CD4-positive, alpha-beta T cell treated with Interleukin-21 for 1 hour (primary cell): ENCODE measurements at places on chromosomes 4 and X.

GRCh38 chr4:2069986-2070385 lies 10.9 kb downstream of the NAT8L start:
- DNase-seq: no peak

DNA sequence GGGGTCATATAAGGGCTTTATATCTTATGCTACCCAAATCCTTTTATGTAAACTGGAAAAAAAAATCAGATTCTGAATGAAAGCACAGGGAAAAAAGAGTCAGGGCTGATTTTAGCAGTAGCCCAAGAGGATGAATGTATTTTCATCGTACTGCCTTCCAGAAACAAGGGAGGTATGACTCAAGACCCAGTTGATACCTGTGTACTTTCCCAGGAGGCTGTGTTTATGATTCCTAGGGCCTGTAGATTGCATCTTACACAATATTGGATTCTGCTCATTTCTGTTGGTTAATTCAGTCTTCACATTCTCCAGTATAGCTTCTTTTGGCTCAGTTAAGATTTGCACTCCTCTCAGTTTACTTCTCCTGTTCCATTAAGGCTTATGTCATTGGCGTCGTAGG lies 127.9 kb upstream of the LIMCH1 start:
- DNase-seq: no peak

DNA sequence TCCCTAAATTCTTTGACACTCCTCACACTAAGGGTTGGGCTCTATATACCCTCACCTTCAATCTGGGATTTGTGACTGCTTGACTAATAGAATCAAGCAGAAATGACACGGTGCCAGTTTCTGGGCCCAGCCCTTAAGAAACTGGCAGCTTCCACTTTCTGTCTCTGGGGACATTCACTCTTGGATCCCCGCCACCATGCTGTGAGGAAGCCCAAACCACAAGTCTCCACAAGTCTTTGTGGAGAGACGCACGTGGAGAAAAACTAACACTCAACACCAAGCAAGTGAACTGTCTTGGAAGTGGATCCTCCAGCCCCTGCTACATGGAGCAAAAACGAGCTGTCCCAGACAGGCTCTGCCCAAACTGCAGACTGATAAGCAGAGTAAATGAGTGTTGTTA lies 1.1 kb upstream of the EDNRA start:
- DNase-seq: no peak

DNA sequence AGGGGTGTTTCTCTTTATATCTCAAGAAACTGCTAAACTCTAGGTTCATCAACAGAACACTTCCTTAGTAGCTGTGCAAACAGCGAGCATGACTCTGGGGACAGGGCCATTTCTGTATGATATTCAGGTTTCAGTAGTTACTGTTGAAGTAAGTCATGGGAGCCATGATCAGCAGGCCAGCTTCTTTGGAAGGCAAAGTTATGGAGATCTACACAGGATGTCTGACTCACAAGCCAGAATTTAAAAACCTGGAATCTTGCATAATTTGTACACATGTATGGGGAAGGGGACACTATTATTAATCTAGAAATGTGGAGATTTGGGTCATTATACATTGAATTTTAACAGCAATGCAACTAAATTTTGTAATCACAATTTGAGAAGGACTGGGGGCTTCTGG lies 187.8 kb upstream of the NR3C2 start:
- DNase-seq: no peak

DNA sequence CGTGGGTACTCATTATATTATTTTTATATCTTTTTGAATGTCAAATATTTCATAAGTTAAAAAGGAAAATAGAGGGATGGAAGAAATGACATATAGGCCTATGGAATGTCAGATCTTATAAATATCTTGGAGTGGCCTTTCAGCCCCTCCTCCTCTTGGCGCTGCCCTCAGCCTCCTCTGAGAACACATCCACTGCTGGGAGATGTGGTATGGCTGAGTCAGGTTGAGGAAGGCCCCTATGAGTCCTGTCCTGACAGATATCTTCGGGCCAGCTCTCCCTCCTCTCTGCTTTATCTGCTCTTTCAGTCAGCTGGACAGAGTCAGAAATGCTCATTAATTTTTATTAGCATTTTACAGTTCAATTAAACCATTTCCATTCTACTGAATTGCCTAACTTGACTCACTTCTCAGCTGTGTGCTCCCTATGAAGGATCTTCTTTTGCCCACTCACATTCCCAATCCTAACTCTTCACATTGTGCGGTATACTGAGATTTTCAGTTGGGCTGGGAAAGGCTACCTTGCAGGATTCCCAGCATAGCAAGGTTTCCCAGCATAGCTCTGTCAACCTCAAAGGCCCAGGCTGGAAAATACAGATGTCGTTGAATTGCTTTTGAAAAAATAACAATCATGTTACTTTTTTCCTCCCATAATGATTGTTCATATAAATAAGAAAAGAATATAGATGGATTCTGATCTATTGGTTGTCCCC lies 128.0 kb downstream of the ARHGEF9 start:
- DNase-seq: no peak

DNA sequence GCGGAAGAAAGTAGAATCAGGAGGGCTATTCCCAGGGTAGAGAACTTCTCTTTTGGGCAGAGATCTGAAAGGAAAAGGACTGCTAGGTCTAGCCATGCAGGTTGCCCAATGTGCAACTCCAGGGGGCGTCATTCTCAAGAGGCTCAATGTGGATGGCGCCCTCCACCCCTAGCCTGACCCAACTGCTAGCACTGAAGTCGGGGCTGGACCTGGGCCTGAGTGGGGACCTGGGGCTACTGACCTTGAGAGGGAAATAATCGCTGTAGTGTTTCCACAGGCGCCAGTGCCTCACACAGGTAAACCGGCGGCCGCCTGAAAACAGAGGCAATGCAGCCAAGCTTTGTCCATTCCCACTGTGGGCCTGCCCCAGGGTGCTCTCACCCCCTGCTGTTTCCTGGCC lies 6.1 kb downstream of the AWAT2 start:
- DNase-seq: no peak

DNA sequence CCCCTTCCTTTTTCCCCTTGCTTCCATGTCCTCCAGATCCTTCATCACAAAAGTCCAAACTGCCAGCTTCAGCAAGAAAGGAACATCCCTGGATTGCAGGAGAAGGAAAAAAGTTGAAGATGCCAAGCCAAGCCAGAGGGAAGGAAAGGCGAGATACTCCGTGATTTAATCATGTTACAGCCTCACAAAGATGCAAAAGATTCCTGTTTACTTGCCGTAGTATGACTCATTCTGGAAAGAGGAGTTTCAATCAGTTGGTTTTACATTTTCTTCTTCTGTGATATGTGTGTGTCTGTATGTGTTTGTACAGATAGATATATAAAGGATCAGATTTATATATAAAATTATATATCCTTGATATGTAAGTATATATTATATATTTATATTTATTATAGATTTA lies 69.3 kb downstream of the BTC start:
- DNase-seq: no peak

DNA sequence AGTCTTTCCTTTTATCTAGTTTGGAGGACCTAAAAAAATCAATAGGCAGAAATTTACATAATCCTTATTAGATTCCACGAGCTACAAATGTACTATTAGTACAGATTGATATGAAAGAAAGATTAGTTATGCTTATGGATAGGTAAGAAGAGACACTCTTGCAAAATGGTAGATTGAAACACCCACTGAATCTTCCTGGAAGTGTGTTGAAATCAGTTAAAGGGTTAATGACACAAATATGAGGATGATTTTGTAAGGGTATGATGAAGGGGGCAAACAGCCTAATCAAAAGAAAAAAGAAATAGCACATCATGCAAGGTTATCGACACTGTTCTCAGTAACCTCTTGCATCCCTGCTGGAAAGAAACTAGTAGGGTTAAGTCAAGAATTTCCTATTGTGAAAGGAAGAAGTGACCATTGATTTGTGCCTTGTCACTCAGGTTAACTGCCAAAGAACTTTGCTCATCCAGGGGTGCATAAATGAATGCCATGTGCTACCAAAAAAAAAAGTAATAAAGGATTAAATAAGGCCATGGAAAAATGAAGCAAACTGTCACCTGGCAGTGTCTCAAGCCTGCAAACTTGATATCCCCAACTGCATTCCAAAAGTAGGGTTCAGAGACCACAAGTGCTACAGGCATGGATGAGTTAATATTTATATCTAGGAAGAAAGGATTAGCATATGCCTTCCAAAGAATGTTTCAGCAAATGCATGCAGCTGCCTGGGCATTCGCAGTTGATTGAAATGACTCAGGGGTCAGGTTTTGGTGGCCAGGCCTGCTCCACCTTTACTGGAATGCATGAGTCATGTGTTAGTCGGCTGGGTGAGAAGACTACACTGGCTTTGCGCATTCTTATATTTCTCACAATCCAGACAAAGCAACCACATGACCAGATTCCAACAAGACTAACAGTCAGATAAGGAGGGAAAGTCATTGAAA lies 78.3 kb upstream of the ATXN3L start:
- no peak for DNase-seq

- no peak for DNase-seq
These were observed 209.1 kb upstream of the JADE1 start for GRCh38 chr4:128600410-128600809.
